ENCODE measurements at places on chromosomes 2 and 18.

DNA sequence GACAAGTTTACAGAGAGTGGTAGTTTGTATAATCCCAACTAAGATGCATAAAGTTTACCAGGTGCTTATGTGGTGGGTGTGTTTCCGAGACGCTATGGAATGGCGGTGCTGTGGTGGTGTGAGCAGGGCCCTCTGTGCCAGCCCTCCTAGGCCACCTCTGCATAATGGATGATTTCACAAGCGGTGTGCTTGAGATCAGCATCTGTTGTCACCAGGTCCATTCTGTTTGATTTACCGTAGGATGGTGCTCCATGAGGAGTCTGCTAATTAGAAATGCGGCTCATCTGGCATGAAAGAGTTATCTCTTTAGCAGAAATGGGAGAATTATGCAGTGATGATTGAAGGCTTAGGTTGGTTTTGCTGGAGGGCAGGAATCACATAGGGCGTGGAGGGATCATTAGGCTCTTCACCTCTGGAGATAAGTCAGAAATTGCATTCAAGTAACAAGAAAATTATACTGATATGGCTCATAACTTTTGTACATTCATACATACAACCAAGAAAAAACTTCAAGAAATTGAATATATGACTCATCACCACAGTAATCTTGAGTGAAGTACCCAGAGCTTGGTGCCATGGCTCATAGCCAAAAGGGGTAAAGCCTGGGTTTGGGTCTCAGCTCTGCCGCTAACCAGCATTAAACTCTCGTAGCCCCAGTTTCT is 41.4 kb downstream of the CRIM1 start:
- no peak for DNase-seq

GRCh38 chr18:45379903-45380302 is 235.4 kb upstream of the SLC14A2 start:
- DNase-seq: no peak

DNA sequence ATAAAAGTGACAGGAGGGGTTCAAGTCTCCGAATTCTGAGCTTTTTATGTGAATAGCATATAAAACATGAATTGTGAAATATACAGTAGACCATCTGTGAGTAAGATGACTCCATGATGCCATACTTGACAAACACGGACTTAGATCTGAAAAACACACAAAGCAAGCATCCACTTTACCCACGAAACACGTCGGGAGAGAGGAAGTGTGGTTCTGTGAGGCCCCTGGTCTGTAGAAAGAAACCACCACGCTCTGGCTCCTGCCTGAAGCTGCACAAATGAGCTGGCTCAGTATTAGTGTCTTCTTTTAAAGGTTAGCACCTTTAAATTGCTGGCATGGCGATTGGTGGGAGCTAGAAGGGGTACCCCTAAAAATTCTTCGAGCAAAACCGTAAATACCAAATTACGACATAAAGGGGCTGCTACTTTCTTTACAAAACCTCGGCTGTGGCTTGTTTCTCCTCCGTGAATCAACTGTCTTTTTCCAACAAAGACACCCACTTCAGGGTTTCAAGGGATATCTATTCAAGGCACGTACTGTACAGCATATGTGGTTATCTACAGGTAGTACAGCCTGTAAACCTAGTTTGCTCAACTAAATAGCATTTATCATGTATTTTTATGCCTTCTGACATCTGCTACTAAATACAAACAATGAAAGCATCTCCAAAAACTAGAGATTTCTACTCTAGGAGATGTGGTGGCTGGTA is 70.9 kb downstream of the AFF3 start:
- peak; percentile 79 for DNase-seq

DNA sequence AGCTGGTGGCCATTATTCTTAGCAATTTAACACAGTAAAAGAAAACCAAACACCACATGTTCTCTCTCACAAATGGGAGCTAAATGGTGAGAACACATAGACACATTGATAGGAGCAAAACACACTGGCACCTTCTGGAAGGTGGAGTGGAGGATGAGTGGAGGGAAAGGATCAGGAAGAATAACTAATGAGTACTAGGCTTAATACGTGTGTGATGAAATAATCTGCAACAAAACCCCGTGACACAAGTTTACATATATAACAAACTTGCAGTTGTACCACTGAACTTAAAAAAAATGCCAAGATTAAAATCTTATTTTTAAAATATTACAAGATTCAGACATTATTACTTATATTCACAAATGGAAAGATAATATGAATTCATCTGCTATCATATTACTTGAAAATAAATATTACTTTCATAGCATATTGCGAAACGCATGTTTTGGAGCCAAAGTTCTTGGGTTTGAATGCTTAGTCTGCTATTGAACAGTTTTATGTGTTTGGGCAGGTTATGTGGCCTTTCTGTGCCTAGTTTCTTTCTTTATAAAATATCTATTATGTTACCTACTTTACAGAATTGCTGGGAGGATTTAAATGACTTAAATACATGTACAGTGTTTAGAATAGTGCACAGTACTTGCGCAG is 20.5 kb downstream of the ANKRD62 start:
- DNase-seq: no peak

- no peak for DNase-seq
These were observed 57.3 kb downstream of the TNS1 start for GRCh38 chr2:217945530-217945929.

- no peak for DNase-seq
These were observed 8.1 kb upstream of the GPBAR1 start for GRCh38 chr2:218252509-218253231.

DNA sequence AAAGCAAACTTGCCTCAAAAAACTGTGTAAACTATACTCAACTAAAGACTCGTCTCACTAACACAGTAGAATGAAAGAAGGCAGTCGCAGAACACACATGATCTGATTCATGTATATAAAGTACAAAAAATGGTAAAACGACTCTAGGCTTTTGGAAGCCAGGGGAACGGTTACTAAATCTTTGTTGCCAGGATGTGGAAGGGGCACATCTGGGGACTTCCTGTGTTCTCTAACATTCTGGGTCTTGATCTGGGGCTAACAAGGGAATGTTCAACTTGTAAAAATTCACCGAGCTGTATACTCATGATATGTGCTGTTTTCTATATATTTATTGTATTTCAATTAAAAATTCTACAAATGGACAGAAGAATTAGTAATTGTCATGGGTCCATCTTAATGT is 14.3 kb upstream of the C2orf80 start:
- DNase-seq: peak; percentile 73

DNA sequence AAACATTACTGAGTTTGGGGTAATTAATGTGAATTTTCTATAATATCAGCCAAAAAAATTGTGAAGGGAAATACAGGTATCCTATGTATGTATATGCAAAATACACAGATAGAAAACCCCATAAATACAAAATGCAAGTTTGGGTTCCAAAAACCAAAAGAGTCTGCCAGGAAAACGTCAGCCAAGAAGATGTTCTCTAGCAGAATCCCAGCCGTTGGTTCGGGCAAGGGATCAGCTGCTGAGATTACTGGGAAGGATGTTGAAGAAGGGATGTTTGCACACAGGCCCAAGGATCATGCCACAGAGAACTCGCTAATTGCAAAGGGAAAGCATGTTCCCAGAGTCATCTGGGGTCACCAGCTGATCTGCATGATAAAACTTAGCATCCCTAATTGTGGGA is 9.5 kb upstream of the ANO7 start:
- no peak for DNase-seq

Data from Jurkat, Clone E6-1 (cell line).